ENCODE measurements at places on chromosomes 5 and 9. TPM values are rescaled to one million over a fixed set of nuclear protein-coding genes. Genes with fewer than 3 reads are reported as not detected.

The PTGDS gene
- 2.0 TPM for total RNA-seq

The RNF224 gene
- 0.23 TPM for total RNA-seq

The GABRG2 gene
- not detected for total RNA-seq

The VCAN gene
- total RNA-seq, result 160 TPM

The PITX1 gene
- total RNA-seq, result 2.2 TPM

The C5orf58 gene
- total RNA-seq, result not detected

The GPX8 gene
- 129 TPM for total RNA-seq

The RASGRF2 gene
- under 0.01 TPM for total RNA-seq

The DRD1 gene
- not detected for total RNA-seq

All from LHCN-M2 (cell line).